ENCODE measurements at places on chromosomes 1 and 21.

GRCh38 chr1:12316331-12316730 is 86.5 kb downstream of the VPS13D start:
- DNase-seq = no peak

GRCh38 chr1:44029260-44029910 is 1.9 kb downstream of the SLC6A9 start:
- DNase-seq = no peak

DNA sequence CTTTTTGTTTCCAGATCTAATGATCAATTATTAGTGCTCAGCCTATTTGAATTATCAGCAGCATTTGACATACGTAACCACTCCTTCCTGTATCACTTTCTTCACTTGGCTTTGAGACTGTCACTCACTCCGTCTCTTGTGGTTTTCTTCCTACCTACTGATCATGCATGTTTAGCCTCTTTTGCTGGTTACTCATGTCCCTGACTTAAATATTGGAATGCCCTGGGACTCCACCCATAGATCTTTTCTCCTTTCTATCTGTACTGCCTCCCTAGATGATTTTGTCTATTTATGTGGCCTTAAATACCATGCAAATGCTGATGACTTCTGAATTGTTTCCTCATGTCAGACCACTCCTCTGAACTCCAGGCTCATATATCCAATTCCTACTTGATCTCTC is 57.7 kb upstream of the PDE4B start:
- no peak for DNase-seq

DNA sequence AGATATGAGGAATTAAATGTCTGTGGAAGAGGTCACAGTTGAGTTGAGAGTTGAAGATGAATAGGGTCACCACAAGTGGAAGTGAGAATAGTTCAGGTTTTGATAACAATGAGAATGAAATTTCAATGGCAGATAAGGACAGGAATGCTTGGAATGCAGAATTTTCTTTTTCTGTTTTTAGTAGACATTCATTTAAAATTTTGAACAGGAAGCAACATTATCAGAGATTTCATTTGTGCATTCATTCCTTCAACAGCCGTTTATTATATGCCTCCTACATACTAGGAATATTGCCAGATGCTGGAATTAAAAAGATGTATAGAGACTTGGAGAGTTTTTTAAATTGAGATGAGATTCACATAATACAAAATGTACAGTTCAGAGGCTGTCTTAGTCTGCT is 126.8 kb downstream of the ITSN1 start:
- no peak for DNase-seq

DNA sequence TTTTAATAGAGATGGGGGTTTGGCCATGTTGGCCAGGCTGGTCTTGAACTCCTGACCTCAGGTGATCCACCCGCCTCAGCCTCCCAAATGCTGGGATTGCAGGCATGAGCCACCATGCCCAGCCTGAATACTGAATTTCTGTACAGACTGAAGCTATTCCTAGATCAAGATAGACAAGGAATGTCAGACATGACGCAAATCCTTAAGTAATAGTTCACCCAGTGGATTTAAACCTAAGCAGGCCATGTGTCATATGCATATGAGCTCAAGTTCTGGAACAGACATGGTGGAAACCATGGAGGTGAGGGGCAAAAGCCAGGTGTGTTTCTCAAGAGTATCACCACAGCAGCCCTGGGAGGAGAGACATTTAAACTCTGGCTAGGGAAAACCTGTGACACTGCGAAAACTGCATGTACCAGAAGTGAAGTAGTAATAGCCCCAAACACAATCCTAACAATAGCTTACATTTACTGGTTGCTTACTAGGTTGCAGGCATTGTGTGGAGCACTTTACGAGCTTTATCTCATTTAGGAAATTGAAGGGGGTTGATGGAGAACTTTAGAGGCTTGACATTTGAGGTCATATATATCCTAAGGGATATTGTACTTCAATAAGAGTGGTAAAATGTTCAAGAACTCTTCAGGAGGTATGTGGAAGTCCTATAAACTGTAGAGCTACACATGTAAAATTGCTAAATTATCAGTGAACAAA is 31.7 kb upstream of the MAN1A2 start:
- DNase-seq = no peak

DNA sequence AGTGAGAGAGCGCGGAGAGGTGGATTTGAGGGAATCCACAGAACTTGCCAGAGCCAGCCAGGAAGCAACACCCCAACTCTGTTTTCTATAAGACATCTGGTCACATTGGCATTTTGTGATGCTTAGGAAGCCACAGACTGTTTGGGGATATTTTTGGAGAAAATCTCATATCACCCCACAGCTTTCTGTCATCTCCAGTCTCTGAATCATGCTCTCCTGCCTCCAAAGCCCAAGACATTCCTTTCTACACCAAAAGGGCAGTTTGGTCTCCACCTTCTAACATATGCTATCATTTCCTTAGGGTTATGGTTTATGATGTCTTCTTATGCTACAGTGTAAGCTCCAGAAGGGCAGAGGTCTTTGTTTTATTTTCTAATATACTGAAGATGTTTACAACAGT is 14.4 kb upstream of the BCL10 start:
- DNase-seq = no peak

DNA sequence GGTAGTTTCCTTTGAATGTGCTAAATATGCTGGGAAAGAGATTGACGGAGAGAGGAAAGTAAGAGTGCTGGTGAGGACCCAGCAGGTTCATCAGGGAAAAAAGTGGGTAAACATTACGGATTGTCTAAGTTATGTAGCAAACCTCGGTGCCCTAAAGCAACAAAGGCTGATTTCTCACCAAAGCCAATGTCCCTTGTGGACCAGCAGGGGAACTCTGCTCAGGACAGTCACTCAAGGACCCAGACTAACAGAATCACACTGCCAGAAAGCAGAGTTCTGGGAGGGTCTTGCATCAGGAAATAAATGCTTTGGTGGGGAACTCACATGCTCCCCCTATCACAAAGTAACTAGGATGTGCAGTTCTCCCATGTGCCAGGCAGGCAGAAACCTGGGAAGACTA is 1.7 kb upstream of the IKBKE start:
- DNase-seq = no peak

DNA sequence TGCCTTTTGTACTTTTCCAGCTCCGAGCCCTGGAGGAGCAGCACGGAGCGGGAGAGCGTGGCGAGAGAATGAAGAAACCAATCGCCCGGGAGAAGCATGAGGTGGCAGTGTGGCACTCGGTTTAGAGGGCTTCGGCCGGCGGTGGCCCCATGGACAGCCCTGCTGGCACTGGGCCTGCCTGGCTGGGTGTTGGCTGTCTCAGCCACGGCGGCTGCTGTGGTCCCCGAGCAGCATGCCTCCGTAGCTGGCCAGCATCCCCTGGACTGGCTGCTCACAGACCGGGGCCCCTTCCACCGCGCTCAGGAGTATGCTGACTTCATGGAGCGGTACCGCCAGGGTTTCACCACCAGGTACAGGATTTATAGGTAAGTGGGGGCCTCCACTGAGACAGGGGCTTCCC is 59.0 kb downstream of the BRINP2 start:
- DNase-seq = no peak

DNA sequence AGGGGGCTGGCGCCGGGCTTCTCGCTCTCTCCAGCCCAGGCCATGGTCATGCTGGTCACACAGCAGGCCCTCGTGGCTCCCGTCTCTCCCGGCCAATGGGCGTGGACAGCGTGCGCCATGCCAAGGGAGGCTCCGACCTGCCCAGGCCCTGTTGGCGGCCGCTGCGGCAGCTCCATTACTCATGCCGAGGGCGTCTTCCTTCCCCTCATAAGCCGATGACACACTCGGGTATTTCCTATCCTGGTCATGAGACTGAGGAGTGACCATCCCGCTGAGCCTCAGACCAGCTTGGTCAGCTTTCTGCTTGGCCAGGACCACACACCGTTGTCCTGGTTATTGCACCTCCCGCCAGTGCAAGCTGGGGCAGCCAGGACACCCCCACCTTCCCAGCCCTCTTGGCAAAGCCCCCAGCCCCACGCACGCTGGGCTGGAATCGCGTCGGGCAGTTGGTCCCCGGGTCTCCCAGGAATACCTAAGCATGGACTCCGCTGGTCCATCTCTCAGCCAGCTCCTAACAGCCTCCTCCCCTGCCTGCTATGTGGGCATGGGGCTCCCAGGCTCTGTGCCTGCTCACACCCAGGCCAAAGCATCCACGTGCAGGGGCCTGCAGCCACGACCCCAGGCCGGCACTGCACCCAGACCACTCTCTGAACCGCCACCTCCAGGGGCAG is 49.8 kb downstream of the ARHGEF16 start:
- no peak for DNase-seq

DNA sequence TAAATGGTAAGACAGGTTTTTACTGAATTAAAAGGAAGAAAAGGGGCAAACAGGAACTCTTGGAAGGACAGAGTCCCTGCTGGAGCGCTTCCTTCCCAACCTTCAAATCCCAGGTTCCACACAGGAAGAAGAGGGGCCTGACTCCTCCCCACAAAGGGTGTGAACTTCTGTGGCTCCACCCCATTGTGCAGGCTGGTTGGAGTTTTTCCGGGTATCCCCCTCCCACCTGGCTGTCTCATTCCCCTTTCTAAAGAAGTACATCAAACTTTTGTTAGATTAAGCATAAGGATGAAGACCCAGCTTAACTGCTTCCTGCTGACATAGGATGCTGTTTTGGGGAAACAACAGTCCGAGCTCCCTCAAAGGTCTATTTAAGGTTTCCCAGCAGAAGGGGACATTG is 187.7 kb downstream of the FCRL5 start:
- no peak for DNase-seq

GRCh38 chr1:70440642-70441391 is 29.7 kb downstream of the CTH start:
- DNase-seq = no peak

DNA sequence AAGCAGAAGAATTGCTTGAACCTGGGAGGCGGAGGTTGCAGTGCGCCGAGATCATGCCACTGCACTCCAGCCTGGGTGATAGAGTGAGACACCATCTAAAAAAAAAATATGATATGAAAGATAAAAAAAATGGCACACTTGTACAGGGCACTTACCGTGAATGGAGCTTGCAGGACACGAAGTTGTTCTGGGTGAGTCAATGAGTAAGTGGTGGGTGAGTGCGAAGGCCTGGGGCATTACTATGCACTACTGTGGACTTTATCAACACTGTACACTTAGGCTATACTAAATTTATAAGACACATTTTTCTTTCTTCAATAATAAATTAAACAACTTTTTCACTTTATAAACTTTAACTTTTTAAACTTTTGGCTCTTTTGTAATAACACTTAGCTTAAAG is 37.0 kb downstream of the TNFRSF8 start:
- DNase-seq = no peak

DNA sequence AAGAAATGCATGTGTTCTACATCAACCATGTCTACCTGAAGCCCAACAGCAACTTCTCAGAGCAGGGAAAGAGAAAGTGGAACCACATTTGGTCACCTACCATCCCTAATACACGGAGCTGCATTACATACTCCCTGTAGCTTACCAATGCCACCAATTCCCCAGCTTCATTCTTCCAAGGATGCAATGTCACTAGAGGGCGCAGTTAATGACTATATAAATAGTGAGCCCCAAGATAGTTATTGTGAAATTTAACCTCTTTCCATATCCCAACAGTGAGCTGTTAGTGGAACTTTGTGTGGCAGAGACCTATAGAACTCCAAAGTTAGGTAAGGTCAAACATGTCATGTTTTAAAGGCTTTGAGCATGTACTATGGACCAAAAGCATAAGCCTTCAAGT is 618.3 kb downstream of the SMYD3 start:
- no peak for DNase-seq

DNA sequence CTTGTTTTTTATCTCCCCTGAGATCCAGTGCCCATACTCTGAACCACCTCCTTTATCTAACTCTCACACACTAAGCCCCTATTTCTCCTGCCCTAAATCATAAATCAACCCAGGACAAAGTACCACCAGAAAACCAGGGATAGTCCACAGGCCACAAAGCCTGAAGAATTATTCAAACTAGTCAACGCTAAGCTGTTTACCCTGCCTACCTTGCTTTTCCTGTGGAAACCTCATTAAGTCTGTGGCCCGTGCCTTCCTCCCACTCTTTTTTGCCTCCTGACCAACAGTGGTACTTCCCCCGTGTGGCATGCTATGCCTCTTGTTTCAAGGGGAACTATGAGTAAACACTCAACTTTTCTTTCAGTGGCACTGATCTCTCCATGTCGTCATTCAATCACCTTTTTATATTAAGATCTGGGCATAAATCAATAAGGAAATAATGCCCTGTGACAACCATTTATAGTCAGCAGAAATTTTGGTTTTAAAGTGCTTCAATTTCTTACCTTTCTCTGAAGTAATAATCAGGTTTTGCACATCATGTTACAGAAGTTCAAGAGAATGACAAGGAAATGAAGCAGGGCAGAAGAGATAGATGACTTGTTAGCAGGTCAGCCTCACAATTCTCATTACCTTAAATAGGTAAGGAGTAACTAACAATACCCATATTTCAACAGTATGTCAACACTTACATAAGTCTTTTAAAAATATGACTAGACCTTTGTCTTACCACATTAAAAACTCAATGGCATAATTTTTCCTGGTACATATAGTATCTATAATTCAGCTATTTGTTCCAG is 32.1 kb downstream of the EYA3 start:
- no peak for DNase-seq

DNA sequence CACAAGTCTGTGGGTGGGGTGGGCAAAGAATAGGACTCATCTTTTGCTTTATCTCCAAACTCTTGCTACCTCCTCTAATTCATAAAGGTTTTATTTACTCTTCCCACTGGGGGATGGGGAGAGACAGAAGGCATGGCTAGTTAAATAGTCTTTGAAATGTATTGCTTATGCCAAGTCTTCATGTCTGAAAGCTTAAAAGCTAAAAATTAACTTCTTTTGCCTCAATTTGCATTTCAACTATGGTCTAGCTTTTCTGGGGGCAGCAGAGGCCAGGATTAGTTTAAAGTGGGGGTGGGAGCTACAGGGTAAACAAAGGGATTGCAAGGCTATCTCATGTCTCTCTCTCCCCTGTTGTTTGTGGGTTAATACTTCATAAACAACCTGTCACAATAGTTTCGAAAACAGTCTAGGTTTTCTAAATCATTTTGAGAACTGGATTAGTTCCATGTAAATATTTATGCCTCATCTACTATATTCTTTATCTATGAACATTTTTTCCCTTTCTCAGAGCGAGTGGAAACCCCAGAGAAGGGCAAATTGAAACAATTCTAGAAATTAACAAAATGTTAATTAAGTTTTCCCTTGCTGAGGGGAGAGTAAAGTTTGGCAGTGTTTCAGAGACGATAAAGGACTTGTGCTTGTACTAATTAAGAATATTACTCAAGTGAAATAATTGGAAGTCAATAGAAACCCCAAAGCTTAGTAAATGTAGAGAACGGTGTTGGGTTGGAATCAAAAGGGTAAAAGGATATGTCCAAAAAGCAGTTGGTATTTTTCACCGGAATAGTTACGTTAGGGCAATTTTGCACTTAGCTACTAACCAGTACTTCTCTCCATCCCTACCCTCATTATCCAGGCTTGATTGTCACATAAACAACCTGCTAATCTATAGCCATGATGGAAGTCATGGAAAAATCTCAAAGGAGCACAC is 182.2 kb downstream of the GIPC2 start:
- DNase-seq = no peak
